ENCODE measurements at places on chromosomes 2 and 18.
A peak's percentile ranks its signal among the peaks of the same experiment; 100 is the strongest.

- DNase-seq = no peak
Measured at GRCh38 chr18:77571743-77572142, 322.1 kb downstream of the GALR1 start.

- no peak for DNase-seq
Measured at GRCh38 chr2:217277646-217278398, 418.0 kb upstream of the TNP1 start.

DNA sequence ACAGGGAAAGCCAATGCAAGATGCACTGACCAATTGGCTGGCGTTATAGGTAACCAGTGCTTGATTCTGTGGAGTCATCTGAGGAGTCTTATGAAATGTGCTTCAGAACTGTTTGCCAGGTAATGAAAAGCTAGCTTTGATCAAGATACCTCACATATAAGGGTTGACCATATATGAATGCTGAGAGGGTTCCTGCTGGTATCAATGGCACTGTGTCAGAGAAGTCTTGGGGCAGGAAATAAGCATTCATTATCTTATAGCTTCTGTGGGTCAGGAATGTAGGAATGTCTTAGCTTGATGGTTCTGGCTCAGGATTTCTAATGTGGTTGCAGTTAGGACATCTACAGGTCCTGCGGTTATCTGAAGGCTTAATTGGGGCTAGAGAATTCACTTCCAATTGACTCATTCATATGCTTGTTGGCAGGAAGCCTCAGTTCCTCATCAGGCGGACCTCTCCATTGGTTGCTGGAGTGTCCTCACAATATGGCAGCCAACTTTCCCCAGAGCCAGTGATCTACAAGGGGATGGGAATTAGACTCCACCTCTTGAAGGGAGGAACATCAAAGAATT lies 22.1 kb upstream of the TCF7L1 start:
- no peak for DNase-seq

- DNase-seq = peak; percentile 57
Measured at GRCh38 chr18:10499230-10499629, 26.6 kb upstream of the NAPG start.

- DNase-seq = no peak
Measured at GRCh38 chr18:24937639-24938275, 414.2 kb downstream of the ZNF521 start.

DNA sequence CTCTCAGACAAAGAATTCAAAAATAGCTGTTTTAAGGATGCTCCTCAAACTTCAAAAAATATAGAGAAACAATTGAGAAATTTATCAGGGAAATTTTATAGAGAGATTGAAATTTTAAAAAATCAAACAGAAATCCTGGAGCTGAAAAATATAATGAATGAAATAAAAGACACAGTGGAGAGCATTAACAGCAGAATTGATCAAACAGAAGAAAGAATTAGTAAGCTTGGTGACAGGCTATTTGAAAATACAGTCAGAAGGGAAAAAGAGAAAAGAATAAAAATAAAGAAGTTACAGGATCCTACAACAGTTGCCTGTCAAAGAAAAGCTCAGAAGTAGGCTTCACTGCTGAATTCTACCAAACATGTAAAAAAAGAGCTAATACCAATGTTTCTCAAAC lies 293.8 kb upstream of the VWC2L start:
- no peak for DNase-seq

- no peak for DNase-seq
Measured at GRCh38 chr18:50494569-50494968, 65.3 kb upstream of the MAPK4 start.

DNA sequence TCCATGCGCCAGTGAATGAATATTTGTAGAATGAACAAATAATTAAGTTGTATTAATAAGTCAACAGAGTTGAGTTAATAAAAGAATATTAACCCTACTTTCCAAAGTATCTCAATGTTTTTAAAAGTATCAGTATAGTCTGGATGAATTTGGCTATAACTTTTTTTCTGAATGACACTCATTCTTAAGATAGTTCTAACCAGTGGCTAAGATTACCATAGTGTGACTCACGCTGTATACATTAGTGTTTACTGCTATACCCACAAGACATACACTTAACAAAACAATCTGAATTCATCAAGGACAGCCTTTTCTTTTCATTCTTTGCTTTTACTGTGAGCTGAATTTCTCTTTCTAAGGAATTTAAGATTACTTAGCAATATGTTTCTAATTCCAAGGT lies 77.0 kb upstream of the PDE1A start:
- DNase-seq = no peak

DNA sequence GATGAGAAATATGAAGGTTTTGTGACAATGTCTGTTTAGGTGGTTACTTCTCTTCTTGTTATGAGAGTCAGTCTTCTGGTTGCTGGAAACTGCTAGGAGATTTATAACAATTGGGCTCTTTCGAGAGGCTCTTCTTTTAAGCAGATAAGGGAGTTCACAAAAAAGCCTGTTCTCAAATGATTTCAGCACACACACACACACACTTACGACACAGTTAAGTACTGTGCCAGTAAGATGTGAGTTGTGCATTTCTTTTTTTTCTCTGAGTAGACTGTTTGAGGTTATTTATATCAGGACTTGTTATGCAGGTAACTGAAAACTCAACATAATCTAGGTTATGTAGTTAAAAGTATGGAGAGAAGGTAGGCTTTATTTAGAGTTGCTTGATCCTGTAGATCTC lies 49.8 kb downstream of the MSH2 start:
- DNase-seq = no peak

DNA sequence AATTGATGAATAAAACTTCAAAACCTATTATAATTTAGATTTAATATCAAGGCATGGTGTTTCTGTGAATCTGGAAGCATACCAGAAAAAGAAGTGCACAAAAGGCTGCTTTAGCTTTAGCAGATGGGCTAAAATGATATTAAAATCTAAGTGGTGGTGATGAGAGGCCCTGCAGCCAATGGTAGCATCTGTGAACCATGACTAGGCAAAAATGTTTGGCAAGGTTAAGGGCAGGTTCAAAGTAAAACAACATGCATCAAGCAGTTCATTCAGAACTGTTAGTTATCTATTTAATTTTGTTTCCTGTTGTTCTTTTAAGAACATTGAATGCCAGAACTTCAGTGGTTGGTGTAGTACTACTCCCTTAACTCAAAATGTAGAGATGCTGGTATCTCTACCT lies 1736.9 kb upstream of the CELF4 start:
- DNase-seq = peak; percentile 27

- no peak for DNase-seq
Measured at GRCh38 chr18:62301322-62301721, 23.8 kb upstream of the TNFRSF11A start.

DNA sequence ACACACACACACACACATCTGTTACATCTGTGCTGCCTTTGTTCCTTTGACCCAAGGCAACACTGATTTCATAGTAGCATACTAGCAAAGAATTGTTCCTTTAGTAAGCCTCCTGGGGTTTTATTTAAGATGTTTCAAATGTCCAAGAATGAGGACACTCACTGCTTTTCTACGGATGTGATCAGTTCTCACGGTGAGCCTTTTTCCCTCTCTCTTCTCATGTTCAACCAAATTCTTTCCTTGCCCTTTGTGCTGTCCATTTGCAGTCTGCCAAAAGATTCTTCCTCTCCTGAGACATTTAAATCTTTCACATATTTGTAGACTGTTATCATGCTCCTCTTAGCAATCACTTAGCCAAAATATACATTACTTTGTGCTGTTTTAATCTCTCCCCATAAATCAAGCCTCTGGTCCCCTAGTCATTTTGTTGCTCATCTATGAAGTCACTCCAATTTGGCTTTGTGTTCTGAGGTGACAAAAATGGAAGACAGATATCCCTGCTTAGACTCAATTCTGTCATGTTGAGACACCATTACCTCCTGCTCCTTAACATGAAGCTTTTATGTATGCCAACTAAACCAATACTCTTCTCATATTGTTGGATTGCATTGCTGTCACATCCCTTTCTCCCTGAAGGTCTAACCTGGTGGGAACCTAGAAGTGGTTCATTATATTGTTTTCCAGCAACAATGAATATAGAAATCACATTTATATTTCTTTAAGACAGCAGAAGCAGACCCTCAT lies 1605.3 kb upstream of the ACVR2A start:
- no peak for DNase-seq

DNA sequence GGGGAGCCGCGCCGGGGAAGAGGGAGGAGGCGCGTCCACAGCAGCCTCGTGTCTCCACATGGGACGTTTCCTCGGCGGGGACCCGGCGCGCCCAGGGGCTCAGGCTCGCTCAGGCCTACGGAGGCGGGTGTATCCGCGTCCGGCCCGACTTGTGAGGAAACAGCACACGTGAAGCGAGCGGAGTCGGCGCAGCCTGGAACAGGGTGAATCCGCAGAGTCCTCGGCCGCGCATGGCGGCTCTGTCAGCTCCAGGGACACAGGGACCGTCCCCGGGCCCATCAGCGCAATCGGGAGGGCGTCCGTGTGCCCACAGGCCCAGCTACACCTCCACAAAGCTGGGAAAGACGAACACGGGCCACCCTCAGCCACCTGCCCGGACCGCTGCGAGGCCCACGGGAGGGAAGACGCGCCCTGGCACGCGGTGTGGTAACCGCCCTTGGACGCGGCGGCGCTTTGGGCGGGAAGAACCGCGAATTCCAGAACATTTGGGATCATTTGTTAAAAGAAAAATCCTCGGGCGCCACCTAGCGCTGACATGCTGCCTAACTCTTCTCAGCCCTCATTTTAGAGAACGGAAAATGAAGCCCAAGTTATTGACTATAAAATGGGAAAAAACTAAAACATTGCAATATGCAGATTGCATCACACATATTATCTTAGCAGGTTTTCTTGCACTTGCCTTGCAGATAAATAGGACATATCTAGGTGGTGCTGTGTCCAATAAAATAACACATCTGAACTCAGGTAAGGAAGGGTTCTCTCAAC lies 40.4 kb downstream of the TMEM18 start:
- peak; percentile 81 for DNase-seq

GRCh38 chr2:216491793-216492596 lies 6.6 kb upstream of the RPL37A start:
- peak; percentile 38 for DNase-seq

- DNase-seq = peak; percentile 53
Measured at GRCh38 chr2:20580690-20581437, 70.0 kb downstream of the HS1BP3 start.

DNA sequence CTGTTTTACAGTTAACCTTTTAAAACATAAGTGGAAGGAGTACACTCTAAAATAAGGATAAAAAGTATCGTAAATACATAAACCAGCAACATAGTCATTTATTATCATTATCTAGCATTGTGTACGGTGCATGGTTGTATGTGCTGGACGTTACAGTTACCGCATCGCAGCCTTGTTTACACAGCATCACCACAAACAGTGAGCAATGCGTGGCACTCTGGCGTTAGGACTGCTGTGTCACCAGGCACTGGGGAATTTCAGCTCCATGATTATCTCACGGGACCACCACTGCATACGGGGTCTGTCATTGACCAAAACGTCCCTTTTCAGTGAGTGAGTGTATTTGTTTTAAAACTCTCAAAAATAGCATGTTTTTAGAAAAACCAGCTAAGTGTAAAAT lies 103.0 kb upstream of the SNTG2 start:
- no peak for DNase-seq

Data from hematopoietic multipotent progenitor cell treated with erythropoietin and hydrocortisone succinate and interleukin-3 and kit ligand, for 6 days (in vitro differentiated cells).